ENCODE measurements at places on chromosomes 7 and 10.

- peak; percentile 8 for DNase-seq
Observed at GRCh38 chr7:117807676-117808075, 65.6 kb downstream of the CTTNBP2 start.

- no peak for DNase-seq
Observed at GRCh38 chr7:150412016-150412415, 32.9 kb downstream of the ZNF775 start.

GRCh38 chr10:43854007-43854406 is 205.3 kb upstream of the ZNF32 start:
- DNase-seq, result no peak

- no peak for DNase-seq
Observed at GRCh38 chr7:151893405-151893923, 16.5 kb upstream of the PRKAG2 start.

DNA sequence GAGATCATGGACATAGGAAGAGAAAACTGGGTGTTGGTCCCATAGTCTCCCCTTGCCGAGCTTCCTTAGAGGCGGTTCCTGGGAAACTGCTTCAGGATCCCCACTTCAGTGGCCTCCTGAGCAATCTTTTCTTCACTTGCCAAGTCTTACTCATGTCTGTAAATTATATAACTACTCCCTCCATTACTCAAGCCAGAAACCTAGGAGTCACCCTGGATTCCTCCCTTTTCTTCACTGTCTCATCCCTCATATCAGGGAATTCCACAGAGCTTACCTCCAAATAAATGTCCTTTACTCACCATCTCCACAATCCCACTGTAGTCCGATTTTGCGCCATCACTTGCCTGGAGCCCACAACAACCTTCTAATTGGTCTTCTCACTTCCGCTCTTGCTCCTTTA is 29.1 kb upstream of the TRUB1 start:
- no peak for DNase-seq

- no peak for DNase-seq
Observed at GRCh38 chr7:151590850-151591771, 71.4 kb upstream of the RHEB start.

- DNase-seq, result no peak
Observed at GRCh38 chr10:59508296-59508695, 145.9 kb upstream of the FAM13C start.

DNA sequence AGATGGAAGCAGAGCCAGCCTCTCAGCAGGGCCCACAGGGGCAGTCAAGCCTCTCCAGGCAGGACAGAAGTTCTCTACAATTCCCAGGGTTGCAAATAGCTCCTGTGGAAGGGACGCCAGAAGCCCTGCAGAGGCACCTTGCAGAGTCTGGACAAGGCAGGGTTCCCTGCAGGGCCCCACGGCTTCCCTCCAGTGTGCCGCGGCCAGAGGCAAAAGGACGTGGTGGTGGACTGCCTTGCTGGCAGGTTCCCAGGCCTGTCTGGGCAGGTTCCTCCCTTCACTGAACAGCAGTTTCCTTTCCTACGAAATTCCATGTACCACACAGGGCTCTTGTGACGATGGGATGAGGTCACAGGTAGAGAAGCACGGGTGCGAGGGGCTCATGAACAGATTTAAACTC is 25.1 kb downstream of the UPP1 start:
- no peak for DNase-seq

GRCh38 chr10:70192326-70192968 is 22.1 kb upstream of the SAR1A start:
- no peak for DNase-seq

DNA sequence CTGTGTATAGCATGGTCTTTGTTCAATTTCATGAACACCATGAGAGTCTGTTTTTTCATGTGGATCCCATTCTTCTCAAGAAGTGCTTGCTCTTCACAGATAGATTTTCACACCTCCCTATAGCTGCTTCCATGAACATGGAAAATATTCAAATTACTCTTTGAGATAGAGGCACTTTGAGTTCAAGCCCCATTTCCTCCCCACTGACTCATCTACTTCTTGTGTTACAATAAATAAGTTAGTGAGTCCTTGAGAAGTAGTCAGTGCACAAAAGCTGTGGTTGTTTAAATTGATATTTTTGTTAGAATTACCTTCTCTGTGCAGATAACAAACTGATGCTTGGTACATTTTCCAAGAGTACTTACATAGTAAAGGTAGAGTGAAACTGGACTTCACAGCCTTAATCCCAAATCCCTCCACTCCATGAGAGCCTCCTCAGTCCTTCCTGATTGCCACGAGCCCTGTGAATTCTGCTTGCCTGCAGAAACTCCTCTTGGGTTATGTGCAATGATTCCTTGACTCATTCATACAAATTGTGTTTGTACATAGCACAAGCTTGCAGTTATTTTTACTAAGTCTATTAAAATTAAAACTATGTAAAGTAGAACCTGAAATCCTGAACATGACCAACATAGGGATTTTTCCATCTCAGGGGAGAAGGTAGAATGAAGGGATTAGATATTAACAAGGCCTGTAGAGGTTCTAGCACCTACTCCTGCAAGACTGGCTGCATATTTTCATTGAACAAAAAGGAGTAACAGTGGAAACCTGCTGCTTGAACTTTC is 496.2 kb downstream of the TNS3 start:
- DNase-seq, result no peak

- no peak for DNase-seq
Observed at GRCh38 chr10:99784016-99784726, 1.7 kb downstream of the ABCC2 start.

DNA sequence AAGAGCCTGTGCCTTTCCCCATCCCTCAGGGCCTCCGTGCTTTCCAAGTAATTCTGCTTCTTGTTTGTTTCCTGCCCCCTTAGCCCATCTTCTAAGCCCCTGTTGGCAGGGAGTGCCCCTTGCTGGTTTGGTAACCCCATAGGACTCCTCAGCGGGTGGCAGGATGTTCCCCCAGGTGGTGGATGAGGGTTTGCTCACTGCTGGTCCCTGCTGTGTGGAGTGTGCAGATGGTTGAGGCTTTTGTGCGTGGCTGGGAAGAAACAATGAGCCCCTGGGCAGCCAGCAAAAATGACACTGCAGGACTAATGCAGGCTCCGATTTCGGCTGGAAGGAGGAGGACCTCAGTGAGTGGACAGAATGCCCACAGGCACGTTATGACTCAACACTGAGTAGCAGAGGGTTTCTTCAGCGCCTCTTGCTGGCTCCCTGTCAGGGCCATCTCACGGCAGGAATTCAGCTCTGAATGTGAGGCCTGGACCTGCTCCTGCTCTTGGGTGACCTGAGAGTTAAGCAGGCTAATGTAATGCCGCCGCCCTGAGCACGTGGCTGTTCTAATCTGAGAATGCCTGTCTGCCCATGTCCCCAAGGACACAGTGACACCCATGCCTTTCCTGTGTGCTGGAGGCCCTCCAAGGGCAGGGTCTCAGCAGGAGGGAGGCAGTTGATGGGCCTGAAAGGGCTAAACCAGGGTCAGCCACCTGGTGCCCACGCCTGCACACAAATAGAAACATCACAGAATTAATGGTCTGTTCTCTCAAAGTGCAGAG is 16.6 kb downstream of the BAG3 start:
- DNase-seq, result no peak

DNA sequence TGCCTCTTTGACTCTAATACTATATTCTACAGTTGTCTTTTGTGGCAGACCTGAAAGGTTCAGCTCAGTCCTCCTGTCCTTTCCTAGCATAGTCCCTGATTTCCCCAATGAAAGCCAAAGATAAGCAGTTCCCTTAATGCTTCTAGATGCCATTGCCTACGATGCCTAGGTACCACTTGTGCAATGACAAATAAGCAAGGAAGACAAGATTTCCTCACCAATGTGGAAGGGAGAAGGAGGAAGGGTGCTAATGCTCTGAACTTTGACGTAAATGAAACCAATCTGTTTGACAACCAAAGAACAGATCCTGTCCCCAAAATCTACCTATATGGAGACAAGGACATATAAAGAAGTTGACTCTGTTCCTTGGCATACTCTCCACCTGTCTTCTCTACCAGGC is 393.3 kb downstream of the KCNMA1 start:
- DNase-seq, result no peak

GRCh38 chr10:102645388-102645740 is 1.1 kb downstream of the TRIM8 start:
- peak; percentile 12 for DNase-seq

GRCh38 chr10:11153766-11154165 is 136.1 kb downstream of the CELF2 start:
- DNase-seq, result no peak

GRCh38 chr10:78377356-78377755 is 343.7 kb downstream of the RPS24 start:
- no peak for DNase-seq

GRCh38 chr7:143510854-143511592 is 33.4 kb downstream of the TAS2R41 start:
- DNase-seq, result no peak

GRCh38 chr10:126597211-126597610 is 73.3 kb downstream of the C10orf90 start:
- no peak for DNase-seq

GRCh38 chr10:116044801-116045248 is 228.2 kb downstream of the GFRA1 start:
- no peak for DNase-seq

DNA sequence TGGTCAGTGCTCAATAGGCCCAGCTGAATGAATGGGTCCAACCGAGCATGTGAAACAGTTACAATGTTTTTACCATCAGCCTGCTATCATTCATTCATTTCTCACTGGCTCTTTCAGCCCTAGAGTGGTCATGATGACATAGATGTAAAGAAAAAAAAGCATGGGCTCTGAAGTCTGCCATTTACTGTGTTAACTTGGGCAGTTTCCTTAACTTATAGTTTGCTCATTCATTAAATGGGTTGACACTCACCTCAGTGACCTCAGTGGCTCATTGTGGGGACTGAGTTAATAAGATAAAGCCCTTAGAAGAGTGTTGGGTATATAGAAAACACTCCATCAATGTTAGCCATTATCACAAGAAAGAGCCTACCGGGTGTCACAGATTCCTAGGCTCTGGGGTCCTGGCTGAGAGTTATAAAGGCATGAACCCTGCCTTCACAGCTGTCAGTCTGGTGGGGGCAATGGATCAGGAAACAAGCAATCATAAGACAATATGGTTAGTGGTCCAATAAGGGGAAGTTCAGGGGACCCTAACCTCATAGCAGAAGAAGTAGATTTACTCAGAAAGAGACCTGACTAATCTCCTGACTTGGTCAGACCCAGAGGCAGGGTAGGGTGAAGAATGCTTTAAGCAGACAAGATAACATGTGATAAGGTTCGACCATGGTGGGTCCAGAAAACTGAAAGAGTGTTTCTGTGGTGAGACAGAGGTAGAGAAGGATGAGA is 29.7 kb upstream of the GPAM start:
- no peak for DNase-seq

Data from NCI-H2227 treated with DMSO at 0.1 percent for 48 hours (cell line).